ENCODE measurements at places on chromosomes 12 and 14.

DNA sequence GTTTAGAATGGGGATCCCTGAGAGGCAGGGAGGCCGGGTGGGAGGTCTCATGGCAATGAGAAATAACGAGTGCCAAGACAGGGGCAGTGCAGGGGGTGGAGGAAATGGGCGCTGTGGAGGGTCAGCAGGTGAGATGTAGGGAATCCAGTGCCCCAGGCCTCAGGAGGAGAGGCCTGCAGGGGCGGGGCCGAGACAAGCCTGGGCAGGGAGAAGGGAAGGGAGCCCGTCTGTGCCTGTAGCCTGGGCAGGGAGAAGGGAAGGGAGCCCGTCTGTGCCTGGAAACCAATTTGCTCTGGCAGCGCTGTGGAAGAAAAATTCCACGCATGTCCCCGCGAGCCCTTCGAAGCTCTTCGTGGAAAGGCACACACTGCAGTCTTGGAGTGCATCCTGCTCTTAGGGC is 10.6 kb upstream of the NCOR2 start:
- DNase-seq, result no peak

DNA sequence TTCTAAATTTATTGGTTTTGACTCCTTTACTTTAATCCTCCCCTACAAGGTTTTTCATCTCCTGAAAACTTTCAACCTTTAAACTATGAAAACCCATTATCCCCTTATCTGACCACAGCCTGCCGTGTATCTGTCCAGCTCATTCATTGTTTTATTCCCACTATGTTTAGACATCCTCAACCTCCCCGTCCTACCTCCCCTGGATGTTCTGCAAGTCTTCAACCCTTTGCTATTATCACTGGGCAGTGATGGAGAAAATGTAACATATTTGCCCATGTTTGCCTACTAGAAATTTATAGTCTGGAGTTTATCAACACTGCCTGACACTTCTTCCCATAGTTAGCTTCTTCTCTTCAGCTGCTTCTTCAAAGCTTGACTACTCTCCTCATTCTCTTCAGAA is 483.4 kb downstream of the PRKD1 start:
- DNase-seq, result peak; percentile 66

GRCh38 chr12:40474630-40475029 is 217.6 kb upstream of the CNTN1 start:
- no peak for DNase-seq

DNA sequence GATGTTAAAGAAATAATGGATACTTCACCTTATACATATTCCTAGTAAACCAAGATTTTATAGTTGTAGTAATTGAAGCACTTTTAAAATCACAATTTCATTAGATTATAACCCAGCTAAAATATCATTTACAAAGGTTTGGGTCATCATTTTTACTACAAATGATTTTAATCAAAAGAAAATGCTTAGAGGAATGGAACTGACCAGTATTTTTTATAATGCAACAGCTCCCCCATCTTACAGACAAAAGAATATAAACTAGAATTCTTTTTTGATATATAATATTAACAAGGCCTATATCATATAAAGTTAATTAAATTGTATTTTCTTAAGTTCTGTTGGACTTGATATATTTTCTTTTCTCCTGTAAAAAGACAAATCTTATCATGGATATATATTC is 20.4 kb upstream of the LRFN5 start:
- peak; percentile 8 for DNase-seq

GRCh38 chr12:80422550-80422949 is 21.5 kb upstream of the PTPRQ start:
- DNase-seq, result no peak

DNA sequence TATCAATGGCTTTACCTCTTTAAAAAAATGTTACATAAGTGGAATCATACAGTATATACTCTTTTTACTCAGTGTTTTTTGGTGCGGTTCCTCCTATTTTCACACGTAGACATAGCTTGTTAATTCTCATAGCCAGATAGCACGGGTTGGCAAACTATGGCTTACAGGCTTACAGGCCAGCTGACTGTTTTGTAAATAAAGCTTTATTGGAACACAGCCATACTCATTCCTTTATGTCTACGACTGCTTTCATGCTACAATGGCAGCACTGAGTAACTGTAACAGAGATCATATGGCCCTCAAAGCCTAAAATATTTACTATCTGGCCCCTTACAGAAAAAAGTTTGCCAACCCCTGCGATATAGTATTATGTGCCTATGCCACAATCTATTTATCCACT is 5.8 kb upstream of the DAAM1 start:
- DNase-seq, result peak; percentile 34

DNA sequence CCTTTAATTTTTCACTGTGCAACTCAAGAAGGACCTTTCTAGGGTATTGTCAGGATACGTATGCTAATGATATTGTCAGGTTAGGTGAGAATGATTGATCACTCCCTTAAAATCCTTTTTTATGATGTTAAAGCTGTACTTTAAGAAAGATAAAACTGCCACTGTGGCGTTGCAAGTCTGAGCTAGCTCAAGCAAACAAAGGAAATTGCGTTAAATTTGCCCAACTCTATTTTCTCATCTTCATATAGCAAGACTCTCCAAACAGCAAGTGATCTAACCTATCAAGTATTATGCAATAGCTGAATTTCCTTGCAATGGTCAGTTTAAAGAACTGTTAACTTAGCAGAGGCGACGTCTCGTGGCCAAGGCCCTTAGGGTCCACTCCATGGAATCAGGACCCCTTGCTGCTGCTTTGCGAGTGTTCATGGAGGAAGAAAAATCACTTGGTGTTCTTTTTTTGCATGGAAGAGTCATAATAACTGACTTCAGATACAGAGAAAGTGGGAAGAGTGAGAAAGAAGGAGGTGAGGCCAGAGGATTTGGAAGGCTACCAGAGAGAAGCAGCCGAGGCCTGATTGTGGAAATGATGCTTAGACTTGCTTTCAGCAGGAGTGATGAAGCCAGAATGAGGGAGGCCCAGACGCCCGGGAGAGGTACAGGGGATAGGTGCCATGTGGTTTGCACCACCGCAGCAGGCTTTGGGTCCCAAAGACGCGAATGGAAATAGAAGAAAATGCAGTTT is 2.5 kb downstream of the TRAF3 start:
- no peak for DNase-seq

DNA sequence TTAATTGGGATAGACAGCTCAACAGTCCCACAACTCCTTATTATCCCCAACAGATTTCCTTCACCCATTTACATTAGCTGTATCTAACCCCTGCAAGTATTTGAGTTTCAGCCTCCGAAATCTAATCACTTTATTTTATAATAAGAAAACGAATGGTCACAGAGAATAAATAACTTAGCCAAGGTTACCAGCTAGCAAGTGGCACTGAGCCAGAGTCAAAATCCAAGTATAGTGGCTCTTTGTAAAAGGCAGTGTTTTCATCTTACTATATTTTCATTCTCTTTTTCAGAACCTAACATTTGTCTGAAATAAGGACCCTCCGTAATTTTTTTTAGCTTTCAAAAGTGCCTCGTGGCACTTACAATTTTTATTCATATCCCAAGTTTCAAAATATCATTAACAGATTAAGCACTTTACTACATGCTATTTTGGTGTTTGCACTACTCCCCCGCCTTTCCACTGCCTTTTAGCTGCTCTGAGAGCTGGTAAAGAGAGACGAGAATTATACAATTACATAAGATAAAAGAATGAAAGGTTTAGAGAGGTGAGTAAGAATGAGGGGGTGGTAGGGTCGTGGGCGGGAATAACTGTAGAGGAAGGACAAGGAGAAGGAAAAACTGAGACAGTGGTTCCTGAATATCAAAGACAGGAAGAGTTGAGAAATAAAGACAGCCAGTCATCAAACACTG is 3.7 kb upstream of the USP15 start:
- DNase-seq, result no peak

DNA sequence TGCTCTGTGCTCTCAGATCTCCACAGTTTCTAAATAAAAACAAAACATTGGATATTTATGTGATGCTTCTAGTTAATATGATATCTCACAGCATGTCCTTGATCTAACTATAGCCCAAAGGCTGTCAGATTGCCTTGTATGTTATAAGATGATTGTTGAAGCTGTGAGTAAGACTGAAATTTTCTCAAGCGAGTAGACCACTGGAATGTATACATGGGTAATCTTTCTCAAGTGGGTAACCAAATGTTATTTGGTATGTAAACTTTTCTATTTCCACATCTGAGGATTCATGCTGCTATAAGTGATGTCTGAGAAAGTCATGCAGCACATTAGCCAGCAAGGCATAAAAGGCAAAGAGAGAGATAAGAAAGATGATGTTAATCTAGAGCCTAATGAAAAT is 886.7 kb downstream of the NRXN3 start:
- DNase-seq, result no peak

DNA sequence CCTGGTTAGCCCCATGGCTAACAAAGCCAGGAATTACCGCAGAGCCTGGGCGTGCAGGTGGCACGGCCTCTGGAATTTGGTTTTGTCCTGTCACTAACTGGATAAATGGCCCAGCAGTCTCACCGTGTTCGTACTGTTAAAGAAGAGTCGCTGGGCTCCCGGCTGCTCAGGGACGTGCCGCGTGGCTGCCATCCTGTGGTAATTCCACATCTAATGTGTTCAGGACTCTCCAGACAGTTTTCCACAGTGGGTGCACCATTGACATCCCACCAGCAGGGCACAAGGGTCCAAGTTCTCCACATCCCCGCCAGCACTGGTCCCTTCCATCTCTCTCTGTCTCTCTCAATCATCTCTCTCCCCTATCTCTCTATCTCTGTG is 19.6 kb downstream of the NOC4L start:
- DNase-seq, result no peak

- no peak for DNase-seq
Measured at GRCh38 chr12:106170285-106170684, 31.5 kb upstream of the NUAK1 start.

- no peak for DNase-seq
Measured at GRCh38 chr14:77339407-77339806, 18.6 kb downstream of the GSTZ1 start.

DNA sequence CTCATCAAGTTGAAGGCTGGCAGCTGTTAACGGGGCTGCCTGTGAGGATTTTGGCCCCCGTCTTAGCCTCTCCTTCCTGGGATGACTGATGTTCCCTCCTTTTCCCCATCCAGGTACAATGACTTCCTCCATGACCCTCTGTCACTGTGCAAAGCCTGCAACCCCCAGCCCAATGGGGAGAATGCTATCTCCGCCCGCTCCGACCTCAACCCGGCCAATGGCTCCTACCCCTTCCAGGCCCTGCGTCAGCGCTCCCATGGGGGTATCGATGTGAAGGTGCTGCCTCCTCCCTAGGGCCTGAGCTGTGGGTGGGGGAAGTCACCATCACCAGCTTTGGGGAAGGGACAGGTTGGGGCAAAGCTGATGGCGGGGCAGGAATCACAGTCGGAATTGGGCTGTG is 16.1 kb downstream of the SDS start:
- no peak for DNase-seq

- DNase-seq, result no peak
Measured at GRCh38 chr12:48954841-48955501, 2.3 kb downstream of the ARF3 start.

GRCh38 chr12:58919231-58920101 is 838 bp downstream of the LRIG3 start:
- no peak for DNase-seq

- no peak for DNase-seq
Measured at GRCh38 chr12:132633901-132634300, 15.3 kb downstream of the P2RX2 start.

- no peak for DNase-seq
Measured at GRCh38 chr12:10155966-10156365, 16.0 kb downstream of the OLR1 start.

GRCh38 chr12:108559007-108559655 is 1.8 kb downstream of the SART3 start:
- DNase-seq, result no peak

GRCh38 chr12:132560614-132561426 is 49.6 kb downstream of the LRCOL1 start:
- peak; percentile 45 for DNase-seq

- DNase-seq, result no peak
Measured at GRCh38 chr12:544941-545635, 85.3 kb downstream of the B4GALNT3 start.

DNA sequence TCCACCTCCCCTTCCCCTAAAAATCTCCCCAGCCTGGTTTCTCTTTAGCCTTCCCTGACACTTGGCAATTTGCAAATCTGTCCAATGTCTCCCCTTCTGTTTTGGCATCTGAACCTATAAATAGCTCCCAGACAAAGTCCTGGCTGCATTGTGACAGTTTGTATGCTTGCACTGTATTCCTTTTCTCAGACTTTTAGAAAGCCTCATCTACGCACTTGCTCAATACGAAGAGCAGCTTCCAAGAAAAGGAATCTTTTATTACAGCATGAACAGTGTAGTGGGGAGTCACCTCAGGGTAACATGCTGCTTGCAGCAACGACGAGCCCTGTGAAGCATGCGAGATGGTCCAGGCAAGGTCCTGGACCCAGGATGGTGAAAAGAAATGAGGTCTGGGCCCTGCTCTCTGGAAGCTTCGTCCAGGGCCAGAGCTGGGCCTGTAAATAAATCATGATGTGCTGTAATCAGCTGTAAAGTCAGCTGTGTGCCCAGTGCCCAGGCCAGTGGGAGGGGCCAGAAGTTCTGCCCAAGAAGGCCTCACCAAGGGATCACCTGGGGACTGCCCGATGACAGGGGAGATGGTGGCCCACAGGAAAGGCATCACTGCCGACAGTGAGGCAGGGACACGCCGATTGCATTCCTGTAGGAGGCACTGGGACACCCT is 88.3 kb downstream of the RIN3 start:
- DNase-seq, result no peak

DNA sequence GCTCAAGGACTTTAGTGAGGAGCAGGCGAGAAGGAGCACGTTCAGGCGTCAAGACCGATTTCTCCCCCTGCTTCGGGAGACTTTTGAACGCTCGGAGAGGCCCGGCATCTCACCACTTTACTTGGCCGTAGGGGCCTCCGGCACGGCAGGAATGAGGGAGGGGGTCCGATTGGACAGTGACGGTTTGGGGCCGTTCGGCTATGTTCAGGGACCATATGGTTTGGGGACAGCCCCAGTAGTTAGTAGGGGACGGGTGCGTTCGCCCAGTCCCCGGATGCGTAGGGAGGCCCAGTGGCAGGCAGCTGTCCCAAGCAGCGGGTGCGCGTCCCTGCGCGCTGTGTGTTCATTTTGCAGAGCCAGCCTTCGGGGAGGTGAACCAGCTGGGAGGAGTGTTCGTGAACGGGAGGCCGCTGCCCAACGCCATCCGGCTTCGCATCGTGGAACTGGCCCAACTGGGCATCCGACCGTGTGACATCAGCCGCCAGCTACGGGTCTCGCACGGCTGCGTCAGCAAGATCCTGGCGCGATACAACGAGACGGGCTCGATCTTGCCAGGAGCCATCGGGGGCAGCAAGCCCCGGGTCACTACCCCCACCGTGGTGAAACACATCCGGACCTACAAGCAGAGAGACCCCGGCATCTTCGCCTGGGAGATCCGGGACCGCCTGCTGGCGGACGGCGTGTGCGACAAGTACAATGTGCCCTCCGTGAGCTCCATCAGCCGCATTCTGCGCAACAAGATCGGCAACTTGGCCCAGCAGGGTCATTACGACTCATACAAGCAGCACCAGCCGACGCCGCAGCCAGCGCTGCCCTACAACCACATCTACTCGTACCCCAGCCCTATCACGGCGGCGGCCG is 1.1 kb downstream of the PAX9 start:
- no peak for DNase-seq

GRCh38 chr12:122467983-122468382 is 32.7 kb downstream of the ZCCHC8 start:
- no peak for DNase-seq

- no peak for DNase-seq
Measured at GRCh38 chr14:82759656-82760055, 1226.0 kb upstream of the SEL1L start.

Data from NCI-H446 treated with DMSO at 0.1 percent for 48 hours (cell line).